Activated naive CD8-positive, alpha-beta T cell treated with anti-CD3 and anti-CD28 coated beads, Interleukin-2, amount 50 U/mL, for 16 hours (primary cell): ENCODE measurements at places on chromosomes 4 and X.
A peak's percentile ranks its signal among the peaks of the same experiment; 100 is the strongest.

- DNase-seq = no peak
Observed at GRCh38 chrX:44342866-44343265, 606 bp downstream of the EFHC2 start.

DNA sequence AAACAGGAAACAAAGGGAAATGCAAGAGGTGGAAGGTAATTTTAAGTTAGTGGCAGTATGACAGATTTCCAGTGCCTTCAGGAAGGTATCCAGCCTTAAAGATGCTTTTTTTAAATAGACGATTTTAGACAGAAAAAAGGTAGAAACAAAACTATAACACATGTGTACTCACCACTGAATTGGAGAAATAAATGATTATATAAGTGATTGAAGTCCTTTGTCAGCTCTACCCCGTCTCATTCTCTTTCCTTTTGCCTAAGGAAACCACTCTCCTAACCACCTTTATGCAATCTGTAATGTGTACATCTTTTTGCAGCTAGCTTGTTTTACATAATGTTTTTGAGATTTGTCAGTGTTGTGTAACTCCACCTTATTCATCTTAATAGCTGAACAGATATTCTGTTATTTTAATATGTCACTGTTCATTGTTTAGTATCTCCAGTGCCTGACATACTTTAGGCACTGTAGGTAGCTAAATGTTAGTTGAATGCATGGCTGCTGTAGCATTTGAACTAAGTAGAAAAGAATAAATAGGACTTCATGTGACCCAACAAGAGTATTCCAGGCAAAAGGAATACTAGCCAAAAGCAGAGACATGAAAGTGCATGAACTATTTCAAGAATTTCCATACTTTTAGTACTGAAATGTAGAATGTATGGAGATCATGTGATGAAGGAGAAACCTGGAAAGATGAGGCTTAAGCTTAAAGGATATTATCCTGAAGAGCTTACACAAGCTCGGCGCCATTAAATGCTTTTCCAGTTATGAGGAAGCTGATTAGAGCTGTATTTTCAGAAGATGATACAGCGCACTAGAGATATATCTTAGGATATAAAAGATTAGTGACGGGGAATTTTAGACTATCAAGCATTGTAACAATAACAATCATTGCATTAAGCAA is 865 bp downstream of the FAM200B start:
- DNase-seq = no peak

- no peak for DNase-seq
Observed at GRCh38 chr4:25925486-25926201, 11.6 kb downstream of the SMIM20 start.

DNA sequence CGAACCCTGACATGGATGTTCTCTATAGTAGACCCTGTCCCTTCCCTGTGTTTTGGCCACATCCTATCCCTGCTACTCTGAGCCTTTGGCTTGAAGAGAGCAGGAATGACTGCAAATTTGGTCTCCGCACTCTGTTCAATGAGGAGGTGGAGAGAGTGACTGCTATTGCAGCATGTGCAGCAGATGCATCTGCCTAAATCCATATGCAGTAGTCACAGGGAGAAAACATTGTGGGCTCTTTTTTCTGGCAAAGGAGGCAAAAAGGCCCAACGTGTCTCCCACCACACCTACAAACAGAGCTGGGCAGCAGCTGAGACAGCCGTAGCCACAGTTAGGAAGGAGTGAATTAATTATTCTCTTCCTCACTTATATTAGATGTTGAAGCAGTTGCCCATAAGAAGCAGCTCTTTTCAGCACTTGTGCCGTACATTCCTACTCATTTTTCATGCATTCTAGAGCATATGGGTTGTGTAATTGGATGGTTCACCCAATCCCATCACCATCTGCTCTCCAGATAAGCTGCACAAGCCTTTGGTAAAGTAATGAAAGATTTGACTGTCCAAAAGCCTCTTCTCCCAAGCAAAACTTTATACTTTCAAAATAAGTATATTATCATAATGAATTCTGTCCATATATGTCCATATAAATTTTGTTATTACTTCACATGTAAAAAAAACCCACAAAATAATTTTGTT is 147.9 kb upstream of the FAM47A start:
- no peak for DNase-seq

GRCh38 chr4:14018191-14018853 is 390.8 kb upstream of the BOD1L1 start:
- DNase-seq = no peak

DNA sequence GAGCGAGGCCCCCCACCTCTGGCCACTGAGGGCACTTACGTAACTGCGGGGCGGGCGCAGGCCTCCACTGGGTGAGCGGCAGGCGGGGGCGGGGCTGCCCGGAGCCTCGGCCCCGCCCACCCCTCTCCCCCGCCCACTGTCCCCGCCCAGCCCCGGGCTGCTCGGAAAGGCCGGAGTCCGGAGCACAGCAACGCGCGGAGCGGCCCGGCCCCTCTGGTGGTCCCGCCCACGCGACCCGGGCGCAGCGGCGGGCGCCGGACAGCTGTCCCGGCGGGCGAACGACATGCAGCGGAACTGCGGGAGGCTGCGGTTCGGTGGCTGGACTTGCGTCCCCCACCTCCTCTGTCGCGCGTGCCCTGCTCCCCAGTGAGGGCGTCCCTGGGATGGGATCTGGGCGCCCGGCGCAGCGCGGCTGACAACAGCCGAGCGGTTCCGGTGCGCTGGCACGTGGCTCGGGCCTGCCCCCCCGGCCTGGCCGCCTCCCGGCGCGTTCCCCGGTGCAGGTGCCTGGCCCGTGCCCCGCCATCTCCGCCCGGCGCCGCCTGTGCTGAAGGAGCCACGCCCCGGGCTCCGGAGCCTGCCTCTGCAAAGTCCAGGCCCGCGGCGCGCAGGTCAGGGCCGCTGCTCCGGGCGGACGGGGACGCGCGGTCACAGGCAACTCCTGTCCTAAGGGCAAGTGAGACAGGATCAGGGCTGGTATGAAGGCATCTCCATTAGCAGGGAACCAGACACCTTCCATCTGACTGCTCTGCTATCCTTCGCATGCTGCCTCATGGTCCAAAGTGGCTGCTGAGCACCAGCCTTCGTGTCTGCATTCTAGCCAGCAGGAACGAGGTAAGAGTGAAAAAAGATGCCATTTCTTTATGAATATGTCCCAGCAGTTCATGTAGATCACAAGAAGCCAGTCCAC is 21.8 kb upstream of the JAKMIP1 start:
- no peak for DNase-seq

DNA sequence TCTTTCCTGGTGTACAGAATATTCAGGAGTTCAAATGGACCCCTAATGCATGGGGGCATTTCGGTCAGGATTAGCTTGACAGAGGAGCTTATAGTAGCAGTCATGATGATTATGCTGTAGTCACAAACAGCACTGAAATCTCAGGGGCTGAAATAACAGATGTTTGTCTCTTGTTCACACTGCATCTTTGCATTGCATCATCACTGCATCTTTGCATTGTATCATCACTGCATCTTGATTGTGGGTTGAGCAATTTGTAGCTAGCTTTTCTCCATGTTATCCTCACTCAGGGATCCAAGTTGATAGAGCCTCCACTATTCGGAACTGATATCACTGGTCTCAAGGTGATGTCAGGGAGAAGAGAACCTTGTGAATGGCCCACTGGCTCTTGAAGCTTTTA is 160.9 kb downstream of the GATB start:
- DNase-seq = no peak

DNA sequence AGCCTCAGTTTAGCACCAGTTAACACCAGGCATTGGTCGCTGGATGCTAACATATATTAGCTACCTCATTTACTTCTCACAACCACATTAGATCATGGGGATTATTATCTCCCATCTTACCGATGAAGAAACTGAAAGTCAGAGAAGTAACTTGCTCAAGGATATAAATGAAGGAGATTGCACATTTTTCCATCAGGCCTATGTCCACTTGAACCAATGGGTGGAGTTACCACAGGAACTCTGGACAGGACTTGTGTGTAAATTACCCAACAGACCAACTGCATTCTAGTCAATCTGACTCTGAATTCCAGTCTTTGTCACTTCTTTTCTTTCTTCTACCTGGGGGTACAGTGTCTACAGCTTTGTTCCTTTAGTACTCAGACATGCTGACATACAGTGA is 1.8 kb downstream of the LNX1 start:
- no peak for DNase-seq

DNA sequence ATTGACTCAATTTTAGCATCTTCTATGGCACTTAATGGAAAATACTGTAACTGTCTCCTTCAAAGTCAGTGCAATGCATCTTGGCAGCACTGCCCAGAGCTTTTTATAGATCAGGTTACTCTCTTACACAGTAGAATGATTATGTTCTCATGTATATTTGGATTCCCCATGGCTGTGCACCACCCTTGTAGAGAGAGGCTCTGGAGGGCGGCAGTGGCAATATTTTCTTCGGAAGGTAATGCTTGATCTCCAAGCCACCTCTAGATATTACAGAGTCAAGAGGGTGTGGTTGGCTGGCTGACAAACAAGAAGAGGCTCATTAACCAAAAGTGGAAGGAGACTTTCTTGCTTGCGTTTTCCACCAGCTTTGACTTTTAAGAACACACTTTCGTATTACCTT is 72.8 kb upstream of the ARSJ start:
- no peak for DNase-seq

DNA sequence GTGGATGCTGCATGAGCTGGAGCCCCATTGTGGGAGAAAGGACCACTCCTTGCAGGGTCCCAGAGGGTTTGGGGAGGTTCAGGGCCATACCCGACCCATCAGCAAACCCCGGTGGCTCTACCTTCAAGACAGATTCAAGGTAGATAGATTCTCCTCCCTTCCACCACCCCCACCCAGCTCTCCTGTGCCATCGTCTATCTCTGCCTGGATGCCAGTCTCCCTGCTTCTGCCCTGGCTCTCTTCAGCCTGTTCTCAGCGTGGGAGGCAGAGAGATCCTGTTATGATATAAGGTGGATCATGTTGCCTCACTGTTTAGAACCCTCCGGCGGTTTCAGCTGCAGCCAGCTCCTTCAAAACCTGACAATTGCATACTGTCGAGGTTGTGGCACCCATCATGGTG is 5.4 kb downstream of the LAGE3 start:
- no peak for DNase-seq

GRCh38 chr4:40193016-40193571 is 3.7 kb upstream of the RHOH start:
- DNase-seq = no peak

- no peak for DNase-seq
Observed at GRCh38 chr4:173139561-173139960, 29.1 kb upstream of the GALNT7 start.

- no peak for DNase-seq
Observed at GRCh38 chrX:72268597-72269365, 8.3 kb downstream of the RPS4X start.

DNA sequence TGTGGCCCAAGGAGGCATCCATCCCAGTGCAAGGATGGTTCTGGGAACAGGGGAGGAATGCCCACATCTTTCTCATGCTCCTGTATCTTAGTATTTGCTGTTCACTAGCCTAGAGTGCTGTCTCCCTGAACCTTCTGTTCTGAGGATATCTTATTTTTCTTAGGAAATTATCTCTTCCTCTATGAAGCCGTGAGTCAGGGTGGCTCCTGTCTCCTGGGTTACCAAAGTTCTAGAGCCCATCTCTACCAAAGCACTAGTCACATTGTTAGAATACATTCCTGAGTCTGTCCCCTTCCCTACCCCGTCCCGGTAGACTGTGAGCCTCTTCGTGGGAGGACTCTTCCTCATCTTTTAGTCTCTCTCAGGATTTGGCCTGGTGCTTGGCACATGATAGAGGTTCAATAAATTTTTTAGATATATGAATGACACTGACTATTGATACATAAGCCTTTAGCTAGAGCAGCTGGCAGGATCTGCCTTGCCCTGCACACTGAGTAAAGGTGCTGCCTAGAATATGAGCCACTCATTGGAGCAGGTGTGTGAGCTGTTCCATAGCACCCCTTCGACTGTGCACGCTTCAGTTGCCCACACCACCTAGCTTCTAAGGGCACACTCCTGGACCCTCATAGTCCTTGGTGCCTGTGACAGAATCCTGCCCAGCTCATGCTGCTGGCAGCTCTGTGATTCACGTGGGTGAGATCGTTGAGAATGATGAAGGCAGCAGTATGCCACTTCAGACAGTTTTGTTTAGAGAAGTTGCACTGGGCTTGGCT is 13.3 kb downstream of the CXCR3 start:
- no peak for DNase-seq

GRCh38 chr4:13656569-13657405 is 29.3 kb upstream of the BOD1L1 start:
- peak; percentile 28 for DNase-seq

GRCh38 chrX:150205011-150205410 is 158.1 kb upstream of the MAMLD1 start:
- DNase-seq = no peak

GRCh38 chr4:3074846-3075651 is 568 bp downstream of the HTT start:
- no peak for DNase-seq

DNA sequence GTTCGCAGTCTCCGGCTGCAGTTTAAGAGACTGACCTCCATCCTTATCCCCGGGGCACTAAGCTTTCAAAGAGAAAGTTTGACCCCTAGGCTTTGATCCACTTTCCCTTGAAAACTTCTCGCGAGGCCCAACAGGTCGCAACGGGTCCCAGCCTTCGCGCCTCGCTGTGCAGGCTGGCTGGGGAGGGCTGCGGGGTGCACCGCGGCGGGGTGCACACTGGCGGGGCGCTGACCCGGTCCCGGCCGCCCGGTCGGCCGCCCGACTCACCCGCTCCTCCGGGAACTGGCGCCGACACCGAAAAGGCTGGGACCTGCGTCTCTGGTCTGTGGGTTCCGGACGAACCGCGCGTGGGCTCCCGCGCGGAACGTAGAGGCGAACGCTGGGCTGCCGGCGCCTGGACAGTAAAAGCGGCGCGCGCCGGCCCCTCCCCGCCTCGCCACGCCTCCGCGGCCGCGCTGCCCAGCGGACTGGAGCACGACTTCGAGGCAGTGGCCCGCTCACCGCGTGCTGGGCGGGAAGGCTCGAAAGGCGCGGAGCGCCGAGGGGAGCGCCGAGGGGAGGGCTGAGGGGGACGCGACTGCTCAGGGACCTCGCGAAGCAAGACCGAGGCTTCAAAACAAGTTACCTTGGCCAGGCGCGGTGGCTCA is at the start of gene TAF7L:
TAF7L (minus strand) TSS at position 378 of the 647 bp plus-strand sequence. CDS start 3,791 bp downstream, outside the sequence.
- no peak for DNase-seq
